CMK (cell line): ENCODE measurements at places on chromosomes 11 and 22.

- no peak for DNase-seq
Measured at GRCh38 chr22:40757071-40757470, 62.1 kb downstream of the SLC25A17 start.

- DNase-seq = no peak
Measured at GRCh38 chr11:79503028-79503427, 62.2 kb upstream of the TENM4 start.

DNA sequence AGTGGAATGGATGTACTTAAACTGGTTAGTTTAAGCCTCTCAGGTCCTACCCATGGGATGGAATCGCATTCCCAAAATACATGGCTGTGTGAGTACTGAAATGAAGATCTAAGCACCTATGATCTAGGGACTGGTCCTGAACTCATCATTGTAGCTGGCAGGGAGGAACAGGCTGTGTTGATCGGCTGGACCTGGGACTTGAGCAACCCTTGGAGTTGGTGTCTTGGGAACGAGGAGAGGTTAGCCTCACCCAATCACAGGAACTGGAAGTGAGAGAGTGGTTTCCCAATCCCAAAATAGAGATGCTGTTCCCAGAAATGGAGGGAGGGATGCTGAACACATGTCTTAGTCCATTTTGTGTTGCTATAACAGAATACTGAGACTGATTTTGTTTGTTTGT lies 16.4 kb upstream of the ASCC2 start:
- no peak for DNase-seq

DNA sequence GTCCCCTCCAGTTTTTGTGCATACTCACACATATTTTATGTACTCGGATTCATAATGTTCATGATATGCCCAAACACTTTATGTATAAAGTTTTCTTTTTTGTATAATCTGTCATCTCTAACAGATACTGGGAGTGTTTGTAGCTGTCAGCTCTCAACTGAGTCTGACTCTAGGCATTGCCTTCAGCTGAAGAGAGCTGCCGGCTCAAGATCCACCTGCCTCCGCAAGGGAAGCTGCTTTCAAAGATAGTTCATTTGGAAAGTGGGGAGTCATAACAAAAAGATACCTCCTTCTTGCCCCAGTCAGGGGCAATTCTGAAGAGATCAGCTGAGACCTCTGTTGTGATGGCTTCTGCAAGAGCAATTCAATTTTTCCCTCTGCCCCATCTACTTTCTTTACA lies 58.9 kb downstream of the GUCY1A2 start:
- no peak for DNase-seq

- no peak for DNase-seq
Measured at GRCh38 chr11:215581-216037, 8.1 kb downstream of the RIC8A start.

DNA sequence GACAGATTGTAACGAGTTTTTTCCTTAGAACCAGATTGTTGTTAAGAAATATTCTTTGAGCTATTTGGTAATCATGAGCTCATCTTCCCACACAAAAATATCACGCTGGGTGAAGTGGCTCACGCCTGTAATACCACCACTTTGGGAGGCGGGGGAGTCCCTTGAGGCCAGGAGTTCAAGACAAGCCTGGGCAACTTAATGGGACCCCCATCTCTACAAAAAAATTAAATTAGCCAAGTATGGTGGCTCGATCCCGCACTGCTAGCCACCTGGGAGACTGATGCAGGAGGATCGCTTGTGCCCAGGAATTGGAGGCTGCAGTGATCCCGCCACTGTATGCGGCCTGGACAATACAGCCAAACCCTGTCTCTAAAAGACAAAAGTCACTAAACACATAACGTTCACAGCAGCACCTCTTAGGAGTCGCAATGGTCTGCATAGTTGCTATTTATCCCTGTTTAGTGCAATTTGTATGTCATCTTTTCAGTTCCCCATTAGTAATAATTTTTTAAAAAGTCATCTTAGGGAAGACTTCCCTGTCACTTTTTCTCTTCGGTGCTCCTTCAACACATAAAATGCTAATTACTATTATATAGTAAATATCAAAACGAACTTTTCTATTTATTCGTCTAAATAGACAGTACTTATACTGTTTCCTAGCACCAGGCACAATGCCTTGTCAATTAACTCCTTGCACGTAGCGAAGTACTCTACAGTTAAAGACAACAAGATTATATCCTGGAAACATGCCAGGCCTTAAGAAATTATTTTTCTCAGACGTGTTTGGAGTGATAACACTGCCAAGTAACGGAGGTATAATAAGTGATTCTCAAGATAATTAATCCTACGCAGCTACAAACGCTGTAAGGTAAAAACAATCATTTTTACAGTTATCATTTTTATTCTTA lies 1.1 kb downstream of the ST13 start:
- DNase-seq = no peak
